Amygdala (tissue), 56 donors: ENCODE measurements at places on chromosomes 3 and 15.
A peak's percentile ranks its signal among the peaks of the same experiment; 100 is the strongest.

GRCh38 chr3:108822123-108822897, at the start of gene TRAT1:
TSS of gene TRAT1 (plus strand) at chr3:108822786. CDS start at chr3:108822928, 142 bp downstream.
- no peak for DNase-seq

DNA sequence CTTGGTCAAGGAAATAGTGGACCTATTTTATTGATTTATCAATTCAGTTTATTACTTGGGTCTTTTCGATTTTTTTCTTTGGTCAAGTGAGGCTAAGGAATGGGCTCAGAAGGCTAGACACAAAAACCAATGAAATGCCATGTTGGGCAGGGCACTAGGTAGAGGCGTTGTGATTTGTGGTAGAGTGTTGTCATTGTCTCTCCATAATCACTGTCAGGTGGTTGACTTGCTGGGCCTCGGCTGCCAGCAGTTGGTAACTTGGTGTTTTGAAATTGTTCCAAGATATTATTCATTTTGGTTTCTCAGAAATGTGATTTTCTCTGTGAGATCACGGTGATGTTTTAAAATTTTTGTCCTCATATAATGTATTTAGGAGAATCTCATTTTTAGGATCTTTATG, 173.6 kb downstream of the KLHL25 start:
- no peak for DNase-seq

GRCh38 chr3:161371441-161372320, at the start of gene SPTSSB:
TSS of gene SPTSSB (minus strand) at chr3:161371517. CDS start at chr3:161346323, 25,194 bp downstream.
- DNase-seq = peak; percentile 56

- no peak for DNase-seq
These were observed 44.3 kb downstream of the SLCO3A1 start for GRCh38 chr15:91897585-91898372.

- DNase-seq = no peak
These were observed 106.3 kb upstream of the ANKRD28 start for GRCh38 chr3:15903759-15904720.

- DNase-seq = no peak
These were observed 71.6 kb downstream of the EPHB3 start for GRCh38 chr3:184633237-184633579.

GRCh38 chr15:41501931-41502794, 8.5 kb downstream of the ITPKA start:
- no peak for DNase-seq

GRCh38 chr3:194775266-194775665, 89.6 kb downstream of the FAM43A start:
- no peak for DNase-seq

- DNase-seq = no peak
These were observed 1.4 kb upstream of the RFTN1 start for GRCh38 chr3:16514755-16515353.

DNA sequence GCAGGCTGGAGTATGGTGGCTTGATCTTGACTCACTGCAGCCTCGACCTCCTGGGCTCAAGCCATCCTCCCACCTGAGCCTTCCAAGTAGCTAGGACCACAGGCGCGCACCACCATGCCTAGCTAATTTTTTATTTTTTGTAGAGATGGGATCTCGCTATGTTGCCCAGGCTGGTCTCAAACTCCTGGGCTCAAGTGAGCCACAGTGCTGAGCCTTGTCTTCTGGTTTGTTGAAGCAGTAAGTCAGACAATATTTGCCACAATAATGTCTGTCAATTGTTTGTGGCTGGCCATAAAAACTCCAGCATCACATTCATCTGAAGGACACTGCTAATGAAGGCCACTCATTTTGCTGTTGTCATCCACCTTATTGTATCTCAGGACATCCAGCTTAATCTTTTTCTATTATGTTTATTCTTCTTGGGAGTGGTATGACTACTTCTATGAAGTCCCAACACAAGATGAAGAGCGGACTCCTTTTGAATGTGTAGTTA, 185.9 kb downstream of the FNDC3B start:
- no peak for DNase-seq

GRCh38 chr3:59450946-59451763, 401.3 kb upstream of the CFAP20DC start:
- no peak for DNase-seq

GRCh38 chr3:106457281-106458180, 588.7 kb upstream of the CBLB start:
- peak; percentile 34 for DNase-seq

GRCh38 chr15:93378558-93378957, 289.5 kb upstream of the RGMA start:
- no peak for DNase-seq

GRCh38 chr3:167743799-167744198, 8.3 kb downstream of the SERPINI1 start:
- DNase-seq = no peak

DNA sequence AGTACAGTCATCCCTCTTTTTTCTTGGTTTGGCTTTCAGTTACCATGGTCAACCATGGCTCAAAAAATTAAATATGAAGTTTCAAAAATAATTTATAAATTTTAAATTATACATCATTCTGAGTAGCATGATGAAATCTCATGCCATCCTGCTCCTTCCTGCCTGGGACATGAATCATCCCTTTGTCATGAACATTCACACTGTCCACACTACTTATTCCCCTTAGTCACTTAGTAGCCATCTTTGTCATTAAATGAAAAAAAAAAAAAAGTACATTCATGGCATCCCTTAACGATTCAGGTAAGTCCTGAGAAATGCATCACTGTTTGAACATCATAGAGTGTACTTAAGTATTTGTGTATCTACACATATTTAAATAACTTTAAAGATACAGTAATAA, 1046.3 kb downstream of the ROBO2 start:
- no peak for DNase-seq

GRCh38 chr3:111981457-111981763, 2.6 kb downstream of the ABHD10 start:
- no peak for DNase-seq

- no peak for DNase-seq
These were observed 211.5 kb downstream of the NFKBIZ start for GRCh38 chr3:102060814-102061213.

- DNase-seq = no peak
These were observed 58.3 kb downstream of the SLCO3A1 start for GRCh38 chr15:91911844-91912243.
